ENCODE measurements at places on chromosomes 16 and 17. TPM values are rescaled to one million over a fixed set of nuclear protein-coding genes. Genes with fewer than 3 reads are reported as not detected.

Gene ABCA6
- 34.3 TPM for total RNA-seq

Gene CD300A
- total RNA-seq: not detected

Gene DNAI2
- total RNA-seq: not detected

Gene RNF222
- total RNA-seq: not detected

Gene TM4SF5
- total RNA-seq: not detected

Gene MAPT
- under 0.01 TPM for total RNA-seq

Gene LGALS9B
- not detected for total RNA-seq

Gene ASIC2
- total RNA-seq: not detected

Gene CDRT15
- total RNA-seq: not detected

Gene MT1A
- 1.7 TPM for total RNA-seq

Gene MYH8
- not detected for total RNA-seq

Gene HSD17B1
- total RNA-seq: 0.65 TPM

Gene SKAP1
- total RNA-seq: 0.65 TPM

Gene TMEM100
- total RNA-seq: not detected

Gene SPATA22
- not detected for total RNA-seq

Gene EZH1
- 18.0 TPM for total RNA-seq

Gene GAS7
- total RNA-seq: 0.10 TPM

Gene GRB7
- not detected for total RNA-seq

Gene ABCC12
- total RNA-seq: not detected

Gene WFIKKN2
- total RNA-seq: not detected
